ENCODE measurements at places on chromosomes 2 and 18. TPM values are rescaled to one million over a fixed set of nuclear protein-coding genes. Genes with fewer than 3 reads are reported as not detected.

- no peak for DNase-seq
Observed at GRCh38 chr2:84424152-84424551, 34.9 kb downstream of the SUCLG1 start.

DNA sequence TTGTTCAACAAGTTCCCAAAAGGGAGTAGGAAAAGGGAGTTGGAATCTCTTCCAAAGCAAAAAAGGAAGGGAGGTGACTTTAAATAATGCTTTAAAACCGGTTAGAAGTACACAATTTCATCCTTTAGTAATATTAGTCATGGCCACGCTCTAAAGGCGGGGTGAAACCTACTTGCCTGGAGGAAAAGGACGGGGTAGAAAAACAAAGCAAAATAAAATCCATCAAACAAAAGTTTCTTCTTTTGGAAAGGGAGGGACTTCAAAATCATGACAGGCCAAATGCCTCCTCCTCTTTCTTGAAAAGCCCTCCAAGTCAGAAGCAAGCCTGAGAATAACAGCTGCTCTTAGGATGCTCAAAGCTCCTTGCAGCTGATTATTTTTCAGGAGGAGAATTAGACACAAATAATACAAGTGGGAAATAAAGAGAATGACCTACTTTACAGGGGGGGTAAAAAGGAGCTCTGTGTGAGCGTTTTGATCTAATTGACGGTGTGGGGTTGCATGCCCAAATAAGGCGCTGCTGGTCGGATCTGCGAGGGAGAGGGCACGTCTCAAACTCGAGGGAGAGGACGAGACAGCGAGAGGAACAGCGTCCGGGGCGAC lies 1.8 kb upstream of the NPAS2 start:
- no peak for DNase-seq

DNA sequence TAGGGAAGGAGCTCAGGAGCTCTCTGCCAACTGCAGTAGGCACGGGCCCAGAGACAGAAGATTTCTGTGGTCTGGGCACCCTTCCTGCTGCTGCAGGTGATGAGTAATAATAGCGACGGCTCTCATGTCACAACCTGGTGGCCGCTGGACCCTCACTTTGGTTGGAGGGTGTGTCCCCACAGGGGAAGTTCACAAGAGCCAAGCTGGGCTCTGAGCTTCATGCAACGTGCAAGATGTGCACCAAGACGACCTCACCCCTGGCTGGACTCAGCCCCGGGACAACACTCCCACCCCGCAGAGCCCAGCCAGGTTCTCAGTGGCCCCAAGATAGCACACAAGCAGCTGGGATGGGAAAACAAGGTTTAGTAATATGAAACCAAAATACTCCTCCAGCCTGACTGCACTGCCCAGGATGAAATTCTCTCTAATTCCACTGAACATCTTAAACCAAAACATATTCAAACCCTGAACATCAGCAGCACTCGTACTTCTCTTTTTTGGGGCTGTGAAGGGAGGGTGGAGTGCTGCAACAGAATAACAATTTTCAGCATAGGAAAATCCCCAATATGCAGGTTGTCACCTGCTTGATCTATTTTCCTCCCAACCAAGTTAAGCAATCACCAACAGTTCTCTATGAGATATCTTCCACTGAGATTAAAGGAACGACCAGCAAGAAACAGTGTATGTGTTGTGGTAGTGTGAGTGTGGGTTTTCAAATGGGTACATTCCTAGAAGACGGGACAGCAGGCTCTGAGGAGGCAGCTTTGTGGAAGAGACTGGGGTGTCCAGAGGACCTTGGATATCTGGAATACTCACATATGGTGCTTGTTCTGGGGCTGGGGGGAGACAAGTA lies 26.5 kb downstream of the BCL2 start:
- peak; percentile 57 for DNase-seq

DNA sequence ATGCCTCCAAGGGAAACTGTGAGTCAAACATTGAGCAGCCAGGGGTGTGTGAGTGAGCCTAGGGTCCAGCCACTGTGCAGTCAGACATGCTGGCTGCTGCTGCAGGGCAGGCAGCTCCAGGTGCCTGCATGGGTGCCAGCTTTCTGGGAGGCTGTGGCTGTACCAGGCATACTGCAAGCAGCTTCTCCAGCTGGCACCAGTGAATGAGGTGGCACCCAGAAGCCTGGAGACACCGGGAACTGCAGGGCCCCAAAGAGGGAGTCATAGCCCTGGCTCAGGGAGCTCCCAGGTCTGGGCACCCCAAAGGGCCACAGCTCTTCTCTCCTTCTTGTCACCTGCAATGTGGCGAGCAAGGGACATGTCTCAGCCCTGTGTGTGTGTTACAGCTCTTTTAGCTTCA lies 283.2 kb downstream of the RPRM start:
- DNase-seq = no peak

DNA sequence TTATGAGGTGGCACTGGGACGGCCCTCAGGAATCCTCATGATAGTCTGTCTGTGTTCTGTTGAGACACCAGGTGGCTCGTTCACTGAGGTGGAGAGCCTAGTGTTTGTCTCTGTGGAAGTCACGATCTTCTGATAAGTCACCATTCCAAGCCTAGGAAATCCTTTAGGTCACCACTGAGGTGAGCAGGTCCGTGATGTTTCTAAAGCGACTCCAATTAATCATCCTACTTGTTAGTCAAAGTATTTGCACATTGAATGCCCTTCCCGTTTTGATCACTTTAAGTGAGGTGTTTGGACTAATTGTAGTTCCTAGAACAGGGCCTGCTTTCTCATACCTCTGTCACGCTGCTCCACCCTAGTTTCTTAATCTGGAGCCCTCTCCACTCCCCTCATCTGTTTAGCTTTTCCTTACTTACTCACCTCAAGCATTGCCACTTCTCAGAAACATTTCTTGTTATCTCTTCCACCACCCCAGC lies 28.0 kb upstream of the DSG3 start:
- DNase-seq = no peak

DNA sequence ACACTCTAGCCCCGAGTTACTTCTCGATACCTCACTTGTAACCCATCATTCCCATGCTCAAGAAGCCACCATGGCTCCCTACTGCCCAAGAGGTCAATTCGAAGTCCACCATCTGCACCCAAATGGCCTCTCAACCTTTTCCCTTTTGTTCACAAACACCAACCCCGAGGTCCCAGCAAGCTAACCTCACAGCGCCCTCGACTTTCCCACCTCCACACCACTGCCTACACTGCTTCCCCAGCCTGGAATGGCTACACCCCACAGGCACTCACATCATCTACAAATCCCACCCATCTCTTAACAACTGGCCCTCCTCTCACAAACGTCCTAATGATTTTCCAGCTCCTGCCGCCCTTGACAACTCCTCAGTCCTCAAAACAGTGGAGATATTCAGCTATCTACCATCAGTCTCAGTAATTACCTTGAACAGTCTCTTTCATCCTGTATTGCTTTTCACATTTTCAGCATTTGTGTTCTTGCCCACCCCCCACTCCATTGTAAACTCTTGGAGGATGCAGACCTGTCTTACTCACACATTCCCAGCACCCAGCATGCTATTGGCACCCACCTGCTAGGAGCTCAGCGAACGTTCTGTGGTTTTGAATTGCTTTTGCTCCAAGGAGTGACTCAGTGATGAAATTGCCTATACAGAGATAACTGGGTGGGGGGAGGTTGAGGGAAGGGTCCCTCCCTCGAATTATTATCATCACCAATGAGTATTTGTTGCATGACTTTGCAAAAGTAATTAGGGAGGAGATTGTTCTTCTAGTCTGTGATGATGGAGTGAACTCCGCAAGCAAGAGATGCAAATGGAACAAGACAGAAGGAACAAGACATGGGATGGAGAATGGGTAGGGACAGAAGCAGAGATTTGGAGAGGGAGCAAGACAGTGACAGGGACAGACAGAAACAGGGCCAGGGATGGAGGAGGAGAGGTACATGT lies 106.8 kb downstream of the CYP26B1 start:
- no peak for DNase-seq

DNA sequence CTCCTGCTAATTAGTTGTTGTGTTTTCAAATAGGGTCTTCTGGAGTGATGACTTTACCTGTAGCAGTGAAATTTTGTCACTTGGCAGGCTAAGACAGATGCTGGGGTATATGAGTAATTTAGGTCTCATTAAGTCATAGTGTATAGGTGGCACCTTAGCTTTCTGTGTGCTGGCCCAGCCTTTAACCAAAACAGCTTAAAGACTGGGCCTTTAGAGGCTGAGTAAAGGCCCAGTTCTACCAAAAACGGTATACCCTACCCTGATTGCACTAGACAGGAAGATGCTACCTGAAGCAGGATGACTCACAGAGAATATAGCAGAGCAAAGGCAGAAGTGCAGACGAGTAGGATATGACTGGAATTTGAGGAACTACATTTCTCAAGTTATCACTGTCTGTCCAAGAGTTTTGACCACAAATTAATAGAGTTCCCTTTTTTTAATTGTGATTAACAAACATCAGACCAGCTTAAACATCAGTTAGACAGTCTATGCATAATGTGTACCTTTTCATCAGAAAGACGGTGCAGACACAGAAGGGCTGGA lies 337.9 kb upstream of the SALL3 start:
- no peak for DNase-seq

GRCh38 chr2:7020468-7020867 lies 103.3 kb downstream of the RNF144A start:
- no peak for DNase-seq

GRCh38 chr2:96103761-96104486 lies 12.4 kb downstream of the ADRA2B start:
- DNase-seq = no peak

GRCh38 chr2:98446850-98447249 lies 2.2 kb downstream of the INPP4A start:
- no peak for DNase-seq

DNA sequence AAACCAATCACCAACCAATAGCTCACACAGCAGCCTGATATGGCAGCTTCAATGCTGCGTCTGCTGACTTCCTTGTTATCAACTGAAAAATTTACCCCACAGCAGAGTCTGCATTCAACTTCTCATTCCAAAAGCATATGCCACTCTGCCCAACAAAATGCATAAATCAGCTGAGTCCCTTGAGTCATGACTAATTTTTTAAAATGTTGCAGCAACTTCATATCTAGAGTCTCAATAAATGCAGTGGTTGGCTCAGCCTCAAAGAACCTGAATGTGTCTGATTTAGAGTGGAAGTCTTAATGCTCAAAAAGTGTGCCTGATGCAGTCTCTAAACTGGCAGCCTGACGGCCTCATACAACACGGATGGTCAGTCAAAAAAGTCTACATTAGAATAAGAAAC lies 46.5 kb downstream of the FARSB start:
- peak; percentile 16 for DNase-seq

KCNE4 gene
- total RNA-seq = 27.1 TPM
